ENCODE measurements at places on chromosomes 12 and 14.

GRCh38 chr12:122093098-122093883 lies 14.7 kb downstream of the MLXIP start:
- DNase-seq: no peak

DNA sequence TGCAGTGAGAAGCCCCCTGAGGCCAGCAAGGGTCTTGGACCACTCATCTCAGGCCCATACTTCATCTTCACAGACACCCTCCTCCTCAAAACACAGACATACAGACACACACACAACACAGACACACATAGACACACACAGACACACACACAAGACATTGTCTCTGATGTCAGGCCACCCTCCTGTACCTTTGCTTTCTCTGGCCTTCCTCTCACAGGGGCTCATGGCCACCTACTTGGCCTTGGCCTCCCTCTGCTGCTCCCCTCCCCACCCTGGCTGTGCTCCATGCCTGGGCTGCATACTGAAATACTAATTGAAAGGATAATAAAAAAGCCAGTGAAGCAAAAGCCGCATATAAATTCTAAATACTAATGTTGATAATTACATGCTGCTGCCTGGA lies 1.6 kb upstream of the SYNDIG1L start:
- DNase-seq: no peak

DNA sequence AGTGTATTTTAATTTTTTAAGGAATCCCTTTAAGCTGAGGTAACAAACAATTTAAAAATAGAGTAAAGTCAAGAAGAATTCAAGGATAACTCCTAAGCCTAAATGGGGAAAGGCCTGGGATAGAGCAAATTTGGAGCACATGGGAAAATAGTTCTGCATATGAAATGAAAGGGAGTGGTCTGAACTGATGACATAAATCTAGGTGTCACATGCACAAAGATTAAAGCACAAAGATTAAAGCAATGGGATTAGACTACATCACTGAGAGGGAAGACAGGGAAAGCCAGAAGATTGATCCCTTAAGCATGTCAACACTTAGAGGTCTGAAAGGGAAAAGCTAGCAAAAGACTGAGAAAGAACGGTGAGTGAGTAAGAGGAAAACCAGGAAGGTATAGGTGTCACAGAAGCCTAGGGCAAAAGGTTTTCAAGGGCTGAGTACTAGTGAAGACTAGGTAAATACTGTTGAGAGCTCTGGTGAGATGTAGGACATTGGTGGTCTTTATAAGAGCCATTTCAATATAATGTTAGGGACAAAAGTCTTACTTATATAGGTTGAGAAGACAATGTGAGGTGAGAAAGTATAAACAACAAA lies 59.6 kb downstream of the SEC23A start:
- no peak for DNase-seq

DNA sequence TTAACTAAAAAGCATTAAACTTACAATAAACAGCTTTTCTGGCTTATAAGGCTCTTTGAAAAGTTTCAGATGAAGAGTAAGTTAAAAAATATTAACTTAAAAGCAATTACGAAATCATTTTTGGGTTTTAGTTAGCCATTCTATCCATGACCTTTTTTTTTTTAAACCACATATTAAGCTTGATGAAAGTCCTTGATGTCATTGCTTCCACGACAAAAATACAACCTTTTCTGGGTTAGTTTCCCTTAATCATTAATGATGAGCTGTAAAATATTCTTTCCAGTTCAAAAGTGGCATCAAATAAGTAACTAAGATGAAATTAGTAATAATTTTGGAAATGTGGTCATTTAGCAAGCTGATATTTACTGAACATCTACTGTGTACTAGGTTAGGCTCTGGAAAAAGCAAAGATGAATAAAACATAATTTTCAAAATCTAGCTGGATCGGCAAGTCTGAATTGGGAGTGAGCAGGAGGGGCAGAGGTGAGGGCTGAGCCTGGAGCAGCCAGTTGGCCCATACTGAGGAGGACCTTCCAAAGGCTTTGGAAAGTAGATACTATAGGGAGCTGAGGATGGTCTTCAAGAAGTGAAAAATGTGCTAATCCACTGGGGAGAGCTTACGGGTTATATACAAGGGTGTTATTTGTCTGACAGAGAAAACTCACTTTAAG lies 345.2 kb downstream of the ZFP36L1 start:
- DNase-seq: no peak

DNA sequence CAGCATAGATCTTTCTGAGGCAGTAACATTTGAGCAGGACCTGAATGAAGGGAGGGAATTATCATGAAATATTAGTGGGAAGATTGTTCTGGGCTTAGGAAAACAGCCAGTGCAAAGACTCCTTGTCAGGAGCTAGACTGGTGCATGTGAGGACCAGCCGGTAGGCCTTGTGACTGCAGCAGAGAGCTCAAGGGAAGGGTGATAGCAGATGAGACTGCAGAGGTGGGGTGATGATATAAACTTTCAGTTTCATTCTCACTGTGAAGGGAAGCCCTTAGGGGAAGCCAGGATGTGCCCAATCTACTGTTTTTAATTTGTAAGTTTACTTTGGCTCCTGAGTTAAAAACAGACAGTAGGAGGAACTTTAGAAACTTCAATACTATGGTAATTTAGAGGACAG lies 12.4 kb downstream of the IL22 start:
- peak; percentile 29 for DNase-seq

- no peak for DNase-seq
Observed at GRCh38 chr12:120376934-120377572, 8.1 kb upstream of the MSI1 start.

DNA sequence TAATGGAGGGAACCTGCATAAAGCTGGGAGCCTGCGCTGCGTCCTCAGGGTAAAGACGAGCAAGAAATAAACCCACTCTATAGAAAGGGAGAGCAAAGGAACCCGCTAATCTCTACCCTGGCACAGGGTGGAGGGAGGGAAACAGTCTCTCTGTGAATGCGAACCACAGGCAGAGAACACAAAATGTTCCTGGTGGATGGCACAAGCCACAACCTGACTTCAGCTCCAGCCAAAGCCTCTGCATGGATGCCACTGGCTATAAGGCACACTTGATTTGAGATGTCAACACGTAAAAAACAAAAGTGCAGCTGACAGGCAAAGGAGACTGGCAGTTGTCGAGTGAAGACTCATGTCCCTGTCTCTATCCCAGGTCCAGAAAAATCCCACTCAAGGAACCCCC lies 32.4 kb downstream of the CHGA start:
- DNase-seq: no peak

DNA sequence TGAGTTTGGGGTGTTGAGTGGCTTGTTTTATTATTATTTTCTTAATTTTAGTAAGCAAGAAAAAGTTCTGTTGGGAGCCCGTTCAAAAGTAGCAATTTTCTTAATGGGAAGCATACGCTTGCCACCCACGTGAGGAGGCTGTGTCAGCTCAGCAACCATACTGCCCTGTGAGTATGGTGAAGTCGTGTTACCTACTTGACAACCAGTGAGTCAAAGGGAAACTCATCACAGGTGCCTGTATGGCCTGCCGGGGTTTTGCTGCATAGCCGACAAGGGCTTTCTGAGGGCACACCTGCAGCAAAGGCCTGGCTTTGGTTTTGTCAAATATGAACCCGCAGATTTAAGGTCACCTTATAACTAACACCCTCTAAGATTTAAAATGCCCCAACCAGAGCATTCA lies 31.1 kb downstream of the PITPNM2 start:
- peak; percentile 70 for DNase-seq

GRCh38 chr14:38868399-38869290 lies 234.4 kb downstream of the SEC23A start:
- DNase-seq: no peak

DNA sequence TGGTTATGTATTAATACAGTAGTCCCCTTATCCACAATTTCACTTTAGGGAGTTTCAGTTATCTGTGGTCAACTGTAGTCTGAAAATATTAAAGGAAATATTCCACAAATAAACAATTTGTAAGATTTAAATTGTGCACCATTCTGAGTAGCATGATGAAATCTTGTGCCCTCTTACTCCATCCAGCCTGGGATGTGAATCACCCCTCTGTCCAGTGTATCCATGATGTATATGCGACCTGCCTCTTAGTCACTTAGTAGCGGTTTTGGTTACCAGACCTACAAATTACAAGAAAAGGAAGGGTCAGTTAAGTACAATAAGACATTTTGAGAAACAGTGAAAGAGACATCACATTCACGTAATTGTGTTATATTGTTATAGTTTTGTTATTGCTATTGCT lies 39.9 kb upstream of the MDGA2 start:
- no peak for DNase-seq

GRCh38 chr14:77186911-77187648 lies 5.5 kb downstream of the TMEM63C start:
- DNase-seq: no peak

GRCh38 chr12:130014485-130014807 lies 110.6 kb upstream of the TMEM132D start:
- no peak for DNase-seq

- DNase-seq: peak; percentile 18
Observed at GRCh38 chr12:89707703-89708564, 704 bp downstream of the ATP2B1 start.

GRCh38 chr14:23056956-23057756 lies at the start of gene CDH24:
TSS of gene CDH24 (minus strand) at chr14:23057520. CDS start at chr14:23055733, 1,787 bp downstream.
- peak; percentile 83 for DNase-seq

- no peak for DNase-seq
Observed at GRCh38 chr14:35480119-35480769, 53.7 kb upstream of the INSM2 start.

- no peak for DNase-seq
Observed at GRCh38 chr14:52735921-52736489, 6.0 kb downstream of the STYX start.

GRCh38 chr14:54652605-54653052 lies 85.7 kb downstream of the SAMD4A start:
- no peak for DNase-seq

- DNase-seq: no peak
Observed at GRCh38 chr12:67989184-67989920, at the start of gene IFNG-AS1. TSS of gene IFNG-AS1 (plus strand) at chr12:67989447.

GRCh38 chr12:28759333-28759732 lies 389.7 kb upstream of the FAR2 start:
- DNase-seq: no peak

- no peak for DNase-seq
Observed at GRCh38 chr14:32183151-32184058, 18.4 kb upstream of the RNU6-7 start.

GRCh38 chr12:69751476-69751875 lies 12.8 kb downstream of the RAB3IP start:
- DNase-seq: no peak

DNA sequence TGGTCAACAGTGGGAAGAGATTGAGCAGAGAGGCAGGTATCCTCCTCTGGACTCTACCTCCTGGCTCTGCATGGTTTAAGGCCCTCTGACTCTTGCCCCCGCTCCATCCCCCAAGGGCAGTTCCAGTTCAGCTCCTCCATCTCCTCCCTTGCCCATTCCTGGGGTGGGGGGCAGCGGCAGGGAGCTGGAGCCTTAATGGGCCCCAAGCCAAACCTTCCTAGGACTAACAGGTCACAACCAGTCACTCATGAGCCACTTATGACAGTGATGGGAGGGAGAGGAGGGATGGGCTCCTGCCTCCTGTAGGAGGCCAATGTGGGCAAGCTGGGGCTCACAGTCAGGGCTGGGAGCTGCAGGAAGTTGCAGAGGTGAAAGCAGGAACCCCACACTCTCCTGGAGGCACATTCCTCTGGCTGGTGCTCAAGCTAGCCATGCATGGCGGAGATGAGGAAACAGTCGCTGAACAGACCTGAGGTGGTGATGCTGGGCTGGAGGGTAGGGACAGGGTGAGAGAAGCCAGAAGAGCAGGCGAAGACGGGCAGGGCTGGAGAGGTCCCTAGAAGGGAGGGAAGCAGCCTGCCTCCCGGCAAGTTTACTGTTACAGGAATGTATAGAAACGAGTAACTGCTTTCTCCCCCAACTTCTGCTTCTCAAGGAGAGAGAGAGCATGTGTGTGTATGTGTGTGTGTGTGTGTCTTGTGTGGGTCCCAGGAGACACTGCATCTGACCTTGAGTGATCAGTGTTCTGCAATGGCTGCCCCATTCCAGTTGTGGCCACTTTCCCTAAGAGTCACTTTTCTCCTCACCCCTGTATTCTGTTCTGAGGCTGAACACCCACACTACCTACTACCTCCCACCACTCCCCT lies 5.0 kb upstream of the RAPGEF3 start:
- DNase-seq: no peak

GRCh38 chr12:51620448-51620847 lies 29.4 kb downstream of the SCN8A start:
- no peak for DNase-seq

DNA sequence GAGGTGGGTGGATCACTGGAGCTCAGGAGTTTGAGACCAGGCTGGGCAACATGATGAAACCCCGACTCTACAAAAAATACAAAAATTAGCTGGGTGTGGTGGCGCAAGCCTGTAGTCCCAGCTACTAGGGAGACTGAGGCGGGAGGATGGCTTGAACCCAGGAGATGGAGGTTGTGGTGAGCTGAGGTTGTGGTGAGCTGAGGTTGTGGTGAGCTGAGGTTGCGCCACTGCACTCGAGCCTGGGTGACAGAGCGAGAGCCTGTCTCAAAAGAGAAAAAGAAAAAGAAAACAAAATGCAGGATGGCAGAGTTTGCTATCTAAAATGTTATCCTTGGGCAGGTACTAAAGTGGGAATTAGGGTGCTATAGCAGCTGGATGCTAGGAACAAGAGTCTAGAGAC lies 10.8 kb upstream of the GPRC5A start:
- no peak for DNase-seq

DNA sequence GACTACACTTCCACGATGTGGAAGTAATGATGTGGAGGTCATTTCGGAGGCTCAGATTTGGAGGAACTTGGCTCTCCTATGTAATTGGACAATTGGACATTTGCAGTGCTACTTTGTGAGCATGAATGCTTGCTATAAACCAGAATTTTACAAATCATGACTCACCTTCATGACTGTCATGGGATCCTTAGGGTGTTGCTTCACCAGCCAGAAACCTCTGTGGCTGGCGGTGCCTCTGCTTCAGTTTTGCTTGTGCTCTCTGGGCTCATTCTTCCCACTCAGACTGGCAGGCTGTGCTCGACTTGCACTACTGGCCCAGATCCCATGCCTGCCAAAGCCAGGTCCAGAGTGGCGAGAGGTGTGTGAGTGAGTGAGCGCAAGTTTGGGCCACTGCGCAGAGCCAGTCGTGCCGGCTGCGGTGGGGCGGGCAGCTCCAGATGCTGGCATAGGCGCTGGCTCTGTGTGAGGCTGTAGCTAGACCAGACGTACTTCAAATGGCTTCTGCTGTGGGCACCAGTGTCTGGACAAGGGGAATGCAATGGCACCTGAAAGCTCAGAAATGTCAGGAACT lies 387.8 kb downstream of the AEBP2 start:
- DNase-seq: no peak

DNA sequence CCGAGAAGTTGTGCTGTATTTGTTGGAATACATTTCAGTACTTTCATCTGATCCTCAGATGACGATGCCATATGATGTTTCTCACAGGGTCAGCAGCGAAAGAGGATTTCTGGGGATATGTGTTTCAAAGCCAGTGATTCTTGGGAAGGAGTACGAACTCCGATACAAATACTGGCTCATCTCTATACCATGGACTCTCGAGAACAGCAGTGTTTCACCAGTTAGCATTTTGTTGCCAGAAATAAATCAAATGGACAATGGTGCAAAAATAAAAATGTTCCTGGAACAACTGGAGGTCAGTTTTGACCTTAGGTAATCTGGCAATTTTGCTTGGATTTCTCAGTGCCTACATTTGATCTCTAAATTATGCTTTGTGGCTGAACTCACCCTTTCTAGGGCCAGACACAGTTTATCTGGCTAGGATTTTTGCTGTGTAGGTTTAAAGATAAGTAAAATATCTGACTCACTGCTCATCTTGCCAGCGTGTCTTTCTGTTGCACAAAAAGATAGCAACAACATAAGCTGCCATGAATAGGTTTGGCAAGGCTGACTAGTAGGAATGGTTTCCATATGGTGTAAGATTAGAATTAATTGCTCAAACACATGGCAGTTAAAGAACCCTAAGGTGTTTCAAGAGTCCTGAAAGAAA lies 11.0 kb upstream of the MGP start:
- DNase-seq: no peak
